AG09319 (cell line): ENCODE measurements at places on chromosomes 7 and 10.
A peak's percentile ranks its signal among the peaks of the same experiment; 100 is the strongest.

DNA sequence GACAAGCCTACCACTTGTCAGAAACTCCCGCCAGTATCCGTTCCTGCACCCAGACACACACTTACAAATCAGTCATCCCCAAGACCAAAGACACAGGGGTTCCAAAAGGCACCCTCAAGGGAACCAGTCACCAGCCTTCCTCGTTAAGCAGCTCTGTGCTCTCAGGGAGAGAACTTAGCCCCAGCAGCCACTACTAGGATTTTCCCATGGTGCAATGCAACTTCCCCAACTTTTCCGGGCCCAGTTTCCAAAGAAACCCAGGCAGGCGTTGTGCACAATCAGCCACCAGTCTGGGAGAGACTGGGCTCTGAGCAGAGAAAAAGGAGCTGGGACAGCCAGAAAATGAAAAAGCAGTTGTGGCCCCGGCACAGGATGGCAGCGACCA, 1.2 kb downstream of the DLG5 start:
- no peak for DNase-seq

GRCh38 chr10:78041170-78042057, 7.8 kb downstream of the RPS24 start:
- no peak for DNase-seq

- no peak for DNase-seq
These were observed 8.2 kb downstream of the TPK1 start for GRCh38 chr7:144827621-144828020.

GRCh38 chr7:142711746-142712616, 37.3 kb upstream of the PRSS1 start:
- peak; percentile 0 for DNase-seq

- DNase-seq, result no peak
These were observed 25.4 kb upstream of the GPAM start for GRCh38 chr10:112208997-112209396.

DNA sequence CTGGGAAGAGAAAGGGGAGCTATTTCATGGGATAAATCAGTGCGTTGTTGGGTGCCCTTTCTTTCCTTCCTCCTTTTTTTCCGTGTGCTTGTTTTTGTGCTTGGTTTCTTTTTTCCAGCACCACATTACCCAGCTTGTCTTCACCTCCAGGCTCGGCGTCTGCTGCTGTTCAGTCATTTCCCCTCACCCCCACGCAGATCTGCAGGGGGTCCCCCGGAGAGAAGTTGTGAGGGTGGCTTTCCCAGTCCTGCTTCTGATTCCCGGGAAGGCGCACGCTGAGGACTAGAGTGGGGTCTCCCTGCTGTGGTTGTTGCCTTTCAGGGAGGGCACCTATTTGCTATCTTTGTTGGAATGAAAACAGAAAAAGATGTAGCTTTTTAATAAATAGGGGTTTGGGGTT, 1.6 kb downstream of the CAMK1D start:
- DNase-seq, result no peak

DNA sequence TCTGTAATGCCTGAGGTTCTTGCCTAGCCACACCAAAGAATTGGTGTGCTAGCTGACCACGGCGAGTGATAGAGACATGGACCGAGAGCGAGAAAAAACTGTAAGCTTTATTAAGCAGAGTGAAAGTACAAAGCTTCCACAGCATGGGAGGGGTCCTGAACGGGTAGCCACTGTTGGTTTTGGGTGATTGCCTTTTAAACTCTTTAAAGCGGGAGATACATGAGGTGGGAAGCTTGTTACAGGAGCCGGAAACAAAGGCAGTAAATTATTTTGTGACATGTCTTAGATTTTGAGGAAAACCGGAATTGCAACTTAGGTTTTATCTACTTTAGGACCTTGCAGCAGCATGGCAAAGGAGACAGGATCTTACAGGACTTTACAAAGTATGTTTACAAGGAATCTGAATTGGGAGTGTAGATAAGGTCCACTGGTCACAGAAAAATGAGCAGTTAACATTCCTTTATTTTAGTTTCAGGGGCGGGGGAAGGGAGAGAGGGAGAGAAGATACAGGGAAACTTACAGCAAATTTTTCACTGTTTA, 252.7 kb upstream of the MBL2 start:
- DNase-seq, result no peak

DNA sequence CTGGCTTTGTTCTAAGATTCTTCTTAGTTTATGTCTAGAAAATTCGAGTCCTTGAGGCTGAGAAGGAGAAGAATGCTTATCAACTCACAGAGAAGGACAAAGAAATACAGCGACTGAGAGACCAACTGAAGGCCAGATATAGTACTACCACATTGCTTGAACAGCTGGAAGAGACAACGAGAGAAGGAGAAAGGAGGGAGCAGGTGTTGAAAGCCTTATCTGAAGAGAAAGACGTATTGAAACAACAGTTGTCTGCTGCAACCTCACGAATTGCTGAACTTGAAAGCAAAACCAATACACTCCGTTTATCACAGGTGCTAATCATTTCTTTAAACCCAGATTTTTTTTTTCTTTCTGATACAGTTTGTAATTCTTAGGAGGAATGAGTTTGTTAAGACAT, 6.7 kb downstream of the CEP55 start:
- DNase-seq, result no peak

DNA sequence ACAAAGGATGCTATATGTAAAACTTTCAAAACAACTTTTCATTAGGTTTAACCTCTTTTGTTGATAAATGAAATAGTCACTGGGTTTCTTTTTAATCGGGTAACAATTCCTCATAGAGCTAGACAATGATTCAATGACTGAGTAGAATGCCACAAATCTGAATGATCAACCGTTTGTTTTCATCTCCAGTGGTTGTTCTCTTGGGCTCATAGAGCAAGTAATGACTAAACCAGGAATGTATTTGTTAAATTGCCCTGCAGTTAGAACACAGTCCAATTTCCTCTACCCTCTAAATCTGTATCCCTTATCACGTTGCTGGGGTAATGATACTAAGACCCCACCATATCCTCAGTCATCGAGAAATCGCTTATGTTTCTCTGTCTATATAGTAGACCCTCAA, 40.0 kb downstream of the CNNM1 start:
- no peak for DNase-seq

DNA sequence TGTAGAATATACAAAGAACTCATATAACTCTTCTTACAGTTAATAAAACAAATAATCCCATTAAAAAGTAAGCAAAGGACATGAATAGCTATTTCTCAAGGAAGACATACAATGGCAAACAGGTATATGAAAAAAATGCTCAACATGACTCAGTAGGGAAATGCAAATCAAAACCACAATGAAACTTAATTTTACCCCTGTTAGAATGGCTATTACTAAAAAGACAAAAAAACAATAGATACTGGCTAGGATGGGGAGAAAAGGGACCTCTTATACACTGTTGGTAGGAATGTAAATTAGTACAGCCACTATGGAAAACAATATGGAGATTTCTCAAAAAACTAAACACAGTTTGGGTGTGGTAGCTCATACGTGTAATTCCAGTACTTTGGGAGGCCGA, 37.8 kb downstream of the HERPUD2 start:
- DNase-seq, result no peak

GRCh38 chr10:77698267-77698931, 60.8 kb upstream of the KCNMA1 start:
- no peak for DNase-seq

GRCh38 chr10:13018171-13018570, 16.7 kb upstream of the CCDC3 start:
- DNase-seq, result no peak

DNA sequence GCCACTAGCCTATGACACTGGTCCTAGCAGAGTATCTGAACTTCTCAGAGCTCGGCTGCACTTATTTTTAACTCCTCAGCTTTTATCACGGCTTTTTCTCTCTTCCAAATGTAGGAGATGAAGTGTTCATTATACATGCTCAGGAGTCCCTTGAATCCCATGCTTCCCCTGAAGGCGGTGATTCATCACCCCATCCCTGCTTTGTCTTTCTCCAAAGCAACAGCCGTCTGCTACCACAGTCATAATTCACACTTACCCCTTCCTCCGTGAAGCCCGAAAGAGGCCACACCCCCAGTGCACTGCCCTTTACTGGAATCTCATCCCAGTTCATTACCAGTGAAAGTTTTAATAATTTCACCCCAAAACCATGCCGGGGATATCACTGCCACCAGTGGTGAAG, 301.5 kb upstream of the SHH start:
- no peak for DNase-seq

DNA sequence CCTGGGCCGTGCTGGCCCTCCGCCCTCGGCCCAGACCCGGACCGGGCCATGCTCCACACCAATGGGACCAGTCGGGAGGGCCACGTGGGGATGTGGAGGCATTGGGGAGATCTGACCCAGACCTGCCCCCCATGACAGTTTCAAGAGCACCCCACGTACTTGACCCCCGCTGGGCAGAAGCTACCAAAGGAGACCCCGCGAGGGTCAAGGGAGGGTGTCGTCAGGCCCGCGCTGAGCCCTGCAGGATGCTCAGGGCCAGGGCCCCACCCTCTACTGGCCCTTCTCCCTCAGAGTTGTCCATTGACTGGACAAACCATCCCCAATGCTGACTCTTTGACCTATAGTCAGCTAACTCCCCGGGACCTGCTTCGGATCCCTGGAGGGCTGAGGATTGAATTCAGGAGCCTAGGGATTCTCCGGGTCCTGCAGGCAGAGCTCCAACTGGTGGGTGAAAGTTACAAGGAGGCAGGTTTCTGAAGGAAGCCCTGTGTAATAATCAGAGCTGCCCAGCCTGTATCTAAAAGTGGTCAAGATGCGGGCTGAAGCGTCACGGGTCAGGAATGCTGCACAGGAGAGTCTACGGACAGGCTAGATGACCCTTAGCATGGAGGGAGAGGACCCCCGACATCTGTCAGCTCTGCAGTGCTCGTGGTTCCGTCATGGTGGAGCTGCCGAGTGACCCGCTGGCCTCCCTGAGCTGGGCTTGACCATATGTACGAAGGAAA, 498 bp upstream of the CALHM2 start:
- DNase-seq, result no peak

DNA sequence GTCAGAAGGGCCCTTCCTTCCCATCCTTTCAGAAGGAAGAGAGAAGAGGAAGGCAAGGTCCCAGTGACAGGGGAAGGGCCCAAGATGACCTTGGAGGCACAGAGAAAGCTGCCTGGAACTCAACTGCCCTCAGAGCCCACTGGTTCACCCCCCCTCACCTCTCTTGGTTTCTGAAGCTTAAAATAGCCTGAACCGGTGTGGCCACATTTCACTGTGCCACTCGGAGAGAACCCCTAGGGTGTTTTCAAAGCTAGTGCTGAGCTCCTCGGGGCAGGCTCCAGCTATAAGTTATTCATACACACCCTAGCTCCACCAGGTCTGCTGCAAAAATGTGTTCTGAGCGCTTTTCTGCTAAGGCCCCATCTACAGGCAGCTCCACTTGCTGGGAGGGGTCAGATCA, 60.9 kb upstream of the ADRB1 start:
- no peak for DNase-seq

DNA sequence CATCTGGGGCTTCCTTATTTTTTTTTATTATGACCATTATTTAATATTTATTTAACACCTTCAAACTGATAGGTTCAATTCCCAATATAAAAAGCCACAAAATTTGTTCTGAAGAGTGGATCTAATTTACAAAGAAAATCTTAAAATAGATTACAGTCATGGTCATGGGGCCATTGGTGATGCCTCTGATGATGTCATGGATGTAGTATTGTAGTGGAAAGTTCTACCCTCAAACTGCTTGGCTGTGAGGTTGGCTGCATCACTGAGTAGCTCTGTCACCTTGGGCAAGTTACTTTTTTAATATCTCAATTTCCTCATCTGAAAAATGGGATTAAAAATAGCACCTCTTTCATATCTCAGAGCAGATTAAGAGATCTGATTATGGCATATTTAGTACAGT, 128.5 kb downstream of the DKK1 start:
- no peak for DNase-seq

GRCh38 chr10:7541137-7542087, 125.4 kb downstream of the ITIH5 start:
- DNase-seq, result no peak

GRCh38 chr7:40519009-40519408, 384.2 kb downstream of the SUGCT start:
- DNase-seq, result no peak

DNA sequence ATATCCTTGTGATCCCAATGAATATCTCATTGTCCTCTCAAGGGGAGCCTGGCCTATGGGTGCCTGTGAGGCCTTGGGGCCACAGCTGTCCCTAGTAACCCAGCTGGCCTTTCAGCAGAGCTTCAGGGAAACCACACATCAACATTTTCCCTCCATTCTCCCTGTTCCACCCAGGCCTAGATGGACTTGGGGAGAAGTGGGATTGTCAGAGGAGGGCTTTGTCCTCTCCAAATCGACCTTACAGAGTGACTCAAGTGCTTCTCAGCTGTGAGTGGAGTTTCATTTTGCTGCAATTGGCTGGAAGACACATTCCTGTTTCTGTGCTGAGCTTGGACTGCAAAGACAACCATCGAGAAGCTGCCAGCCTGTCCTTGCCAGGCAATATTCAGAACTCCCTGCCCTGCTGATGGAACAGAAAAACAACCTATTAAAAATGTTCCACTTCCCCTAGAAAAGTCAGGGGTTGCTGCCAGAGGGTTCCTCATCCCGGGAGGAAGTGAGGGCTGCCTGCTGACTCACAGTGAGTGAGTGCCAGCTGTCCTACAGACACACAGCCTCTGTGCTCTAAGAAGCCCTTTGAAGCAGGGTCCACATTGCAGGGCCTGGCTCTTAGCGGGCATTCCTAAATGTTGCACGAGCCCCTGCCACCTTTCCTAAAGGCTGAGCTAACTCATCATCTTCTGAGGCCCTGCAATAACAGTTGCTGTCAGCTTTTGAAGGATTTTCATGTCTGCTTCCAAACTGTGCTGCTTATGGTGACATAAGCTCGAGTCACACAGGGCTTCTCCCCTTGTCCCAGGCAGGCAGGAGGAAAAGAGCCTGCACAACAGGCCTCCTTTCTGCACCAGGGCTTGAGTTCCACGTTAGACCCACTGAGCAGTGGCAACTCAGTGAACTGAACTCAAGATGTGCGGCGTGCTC, 20.5 kb downstream of the STRA8 start:
- peak; percentile 10 for DNase-seq

DNA sequence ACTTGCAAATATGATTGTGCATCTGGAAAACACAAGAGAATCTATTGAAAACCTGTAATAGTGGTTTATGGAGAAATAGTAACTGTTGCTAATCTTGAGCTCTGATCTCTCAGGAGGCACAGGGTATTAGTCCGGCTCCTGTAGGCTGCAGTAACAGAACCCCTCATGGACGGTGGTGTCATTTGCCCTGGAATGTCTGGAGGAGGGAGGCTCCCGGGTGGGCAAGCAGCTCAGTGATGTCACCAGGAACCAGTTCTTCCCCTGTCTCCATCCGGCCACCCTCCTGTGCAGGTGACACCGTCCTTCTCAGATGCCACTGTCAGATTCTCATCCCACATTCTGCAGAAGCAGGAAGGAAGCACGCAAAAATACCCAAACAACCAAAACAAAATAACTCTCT, 29.3 kb downstream of the INPP5A start:
- no peak for DNase-seq

GRCh38 chr10:95814011-95814727, 58.2 kb downstream of the ENTPD1 start:
- peak; percentile 62 for DNase-seq

DNA sequence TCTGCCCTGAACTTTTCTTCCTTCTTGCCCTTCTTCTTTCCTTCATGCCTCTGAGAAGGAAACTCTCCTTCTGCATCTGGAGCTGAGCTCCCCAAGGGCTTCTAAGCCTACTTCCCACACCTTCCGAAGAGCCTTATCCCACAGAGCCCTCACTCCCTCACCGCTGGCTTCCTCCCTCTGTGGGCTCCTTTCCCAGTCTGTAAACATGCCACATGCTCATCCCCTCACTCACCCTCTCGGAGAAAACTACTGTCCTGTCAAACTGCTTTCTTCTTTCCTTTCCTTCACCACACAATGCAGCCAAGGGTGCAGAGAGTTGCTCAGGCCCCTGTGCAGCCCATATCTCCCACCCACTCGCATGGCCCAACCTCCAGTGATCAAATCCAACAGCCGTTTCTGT, 18.1 kb downstream of the ANKRD16 start:
- DNase-seq, result no peak
